ENCODE measurements at places on chromosomes 13 and 19.

DNA sequence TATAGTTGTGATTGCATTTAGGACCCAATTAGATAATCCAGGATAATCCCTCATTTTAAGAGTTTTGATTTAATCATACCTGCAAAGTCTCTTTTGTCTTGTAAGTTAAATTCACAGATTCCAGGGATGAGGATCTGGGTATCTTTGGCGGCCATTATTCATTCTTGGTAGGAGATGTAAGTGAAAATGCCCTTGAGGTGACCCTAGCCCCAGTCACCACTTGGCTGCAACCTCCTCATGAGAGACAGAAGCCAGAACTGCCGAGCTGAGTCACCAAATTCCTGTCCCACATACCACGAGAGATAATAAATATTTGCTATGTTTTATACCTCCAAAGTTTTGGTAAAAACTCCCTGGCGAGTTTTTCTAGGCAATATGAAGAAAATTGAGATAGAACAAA lies 389.4 kb downstream of the RFC3 start:
- DNase-seq, result no peak

DNA sequence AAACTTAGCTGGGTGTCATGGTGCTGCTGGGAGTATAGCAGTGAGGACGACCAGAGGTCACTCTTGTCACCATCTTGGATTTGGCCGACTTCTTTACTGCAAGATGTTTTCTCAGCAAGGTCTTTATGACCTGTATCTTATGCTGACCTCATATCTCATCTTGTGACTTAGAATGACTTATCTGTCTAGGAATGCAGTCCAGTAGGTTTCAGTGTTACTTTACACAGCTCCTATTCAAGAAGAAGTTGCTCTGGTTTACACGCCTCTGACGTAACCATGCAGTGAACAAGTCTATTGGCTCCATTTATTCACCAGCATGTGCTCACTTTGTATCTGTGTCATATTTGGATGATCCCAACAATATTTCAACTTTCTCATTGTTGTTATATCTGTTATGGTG lies 26.7 kb downstream of the ZNF850 start:
- no peak for DNase-seq

DNA sequence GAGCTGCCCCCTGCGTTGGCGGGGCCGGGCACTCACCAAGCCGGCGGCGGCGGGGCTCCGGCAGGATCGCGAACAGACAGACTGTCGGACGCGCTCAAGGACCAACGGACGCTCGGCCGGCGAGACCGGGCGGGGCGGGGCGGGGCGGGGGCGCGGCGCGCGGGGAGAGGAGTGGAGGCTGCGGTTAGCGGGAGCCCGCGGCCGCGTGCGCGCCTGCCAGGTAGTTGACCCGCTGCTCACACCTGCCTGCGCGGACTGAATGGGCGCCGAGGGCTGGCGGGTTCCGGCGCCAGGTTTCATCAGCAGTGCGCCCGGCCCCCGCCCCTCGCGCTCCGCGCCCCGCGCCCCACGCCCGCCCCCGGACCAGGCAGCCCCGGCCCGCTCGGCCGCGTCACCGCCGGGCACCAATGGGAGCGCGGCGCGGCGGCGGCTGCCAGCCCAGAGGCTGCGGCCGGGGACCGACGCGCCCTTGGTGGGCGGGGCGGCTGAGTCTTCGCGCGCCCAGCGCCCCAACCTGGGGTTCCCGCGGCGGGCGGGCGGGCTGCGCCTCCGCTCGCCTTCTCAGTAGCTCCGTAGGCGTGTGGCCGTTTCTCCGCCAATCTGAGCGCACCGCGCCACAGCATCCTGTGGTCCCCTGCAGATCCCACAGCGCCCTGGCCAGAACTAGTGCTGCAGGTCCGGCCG lies at the start of gene SLC7A1:
Gene SLC7A1, minus strand, starts transcription at position 309 of the 684 bp plus-strand sequence. CDS start 59,500 bp downstream, outside the sequence.
- DNase-seq, result peak; percentile 85

GRCh38 chr13:111855191-111855590 lies 211.8 kb upstream of the SOX1 start:
- DNase-seq, result no peak

DNA sequence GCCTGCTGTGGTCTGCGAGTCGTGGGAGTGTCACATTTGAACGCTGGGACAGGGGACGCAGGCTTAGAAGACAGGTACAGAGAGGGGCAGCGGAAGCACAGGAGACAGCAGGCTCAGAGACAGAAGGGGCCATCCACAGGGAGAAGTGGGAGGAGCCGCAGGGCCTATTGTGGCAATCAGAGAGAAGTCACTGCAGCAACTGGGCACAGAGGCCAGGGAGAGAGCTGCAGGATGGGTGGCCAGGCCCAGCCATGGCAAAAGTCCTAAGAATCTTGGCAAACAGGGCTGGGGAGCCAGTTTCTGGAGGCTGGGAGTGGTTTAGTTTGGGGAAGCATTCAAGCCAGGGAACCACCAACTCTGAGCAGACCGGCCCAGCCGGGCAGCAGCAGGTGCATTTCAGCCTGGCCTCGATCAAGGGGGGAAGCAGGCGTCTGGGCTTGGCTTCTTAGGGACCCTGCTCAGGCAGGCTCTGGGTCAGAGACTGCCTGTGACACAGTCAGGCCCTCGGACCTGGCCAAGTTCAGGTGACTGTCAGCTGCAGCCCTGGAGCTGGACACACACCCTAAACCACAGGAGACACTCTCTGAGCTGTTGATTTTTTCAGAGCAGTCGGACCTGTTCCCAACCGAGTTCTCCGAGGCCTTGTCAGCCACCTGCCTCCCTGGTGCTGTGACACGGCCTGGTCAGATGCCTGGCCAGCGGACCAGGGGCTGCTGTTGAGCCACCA lies 11.8 kb downstream of the SH3GL1 start:
- DNase-seq, result peak; percentile 54

DNA sequence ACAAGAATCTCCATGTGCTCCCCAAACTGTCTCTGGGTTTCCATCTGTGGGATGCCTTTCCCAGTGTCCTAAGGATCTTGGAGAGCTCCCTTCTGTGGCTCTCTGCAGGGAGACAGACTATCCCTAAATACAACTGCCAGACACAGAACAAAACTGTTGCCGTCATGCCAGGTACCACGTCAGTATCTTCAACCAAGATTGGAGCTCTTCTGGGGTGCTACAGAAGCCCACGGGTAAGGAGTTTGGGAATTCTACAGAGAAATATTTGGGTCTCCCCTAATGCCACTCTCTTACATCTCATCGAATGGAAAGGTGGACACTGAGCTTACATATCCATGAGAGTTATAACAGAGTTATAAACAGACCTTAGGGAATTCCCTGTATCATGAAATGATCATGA lies 4.9 kb upstream of the MBD3L3 start:
- DNase-seq, result no peak
